ENCODE measurements at places on chromosomes 4 and X. TPM values are rescaled to one million over a fixed set of nuclear protein-coding genes. Genes with fewer than 3 reads are reported as not detected.

HSFX3 gene
- not detected for total RNA-seq

CDX4 gene
- not detected for total RNA-seq

TRPC3 gene
- total RNA-seq = 1.1 TPM

MEPE gene
- total RNA-seq = not detected

UBQLN2 gene
- total RNA-seq = 66.8 TPM

SERPINA7 gene
- total RNA-seq = not detected

LONRF3 gene
- 0.32 TPM for total RNA-seq

BGN gene
- total RNA-seq = not detected

FHL1 gene
- 15.2 TPM for total RNA-seq
